ENCODE measurements at places on chromosomes 5 and 9. TPM values are rescaled to one million over a fixed set of nuclear protein-coding genes. Genes with fewer than 3 reads are reported as not detected.

GRCh38 chr5:150020249-150020648, 19.7 kb downstream of the HMGXB3 start:
- DNase-seq = no peak

- no peak for DNase-seq
Observed at GRCh38 chr9:18721995-18722310, 248.0 kb downstream of the ADAMTSL1 start.

GRCh38 chr5:164475339-164475977, 970.0 kb downstream of the MAT2B start:
- peak; percentile 15 for DNase-seq

GRCh38 chr5:14880688-14881087, 9.1 kb upstream of the ANKH start:
- DNase-seq = no peak

The TUSC1 gene
- total RNA-seq = 10.2 TPM

DNA sequence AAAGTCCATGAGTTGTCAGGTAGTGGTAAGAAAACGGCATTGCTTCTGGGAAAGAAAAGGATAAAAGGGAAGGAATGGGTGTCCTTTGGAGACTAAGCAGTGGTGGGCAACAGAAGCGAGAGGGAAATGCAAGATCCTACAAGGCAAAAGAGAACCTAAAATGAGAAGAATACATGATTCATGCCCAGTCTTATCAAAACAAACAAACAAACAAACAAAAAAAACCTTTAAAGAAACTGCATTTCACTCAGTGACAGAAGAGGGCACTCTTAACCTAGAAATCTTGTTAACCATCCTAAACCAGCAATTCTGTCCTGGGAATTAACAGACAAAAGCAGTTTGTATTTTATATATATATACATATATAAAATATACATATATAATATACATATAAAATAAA, 88.5 kb downstream of the SUSD1 start:
- no peak for DNase-seq

- DNase-seq = no peak
Observed at GRCh38 chr5:54944364-54944763, 41.0 kb downstream of the ESM1 start.

The PPWD1 gene
- total RNA-seq = 29.9 TPM
